GM12878 (cell line): ENCODE measurements at places on chromosomes 16 and 17. TPM values are rescaled to one million over a fixed set of nuclear protein-coding genes. Genes with fewer than 3 reads are reported as not detected.

- DNase-seq: no peak
Observed at GRCh38 chr17:9533441-9533840, 42.2 kb downstream of the STX8 start.

DNA sequence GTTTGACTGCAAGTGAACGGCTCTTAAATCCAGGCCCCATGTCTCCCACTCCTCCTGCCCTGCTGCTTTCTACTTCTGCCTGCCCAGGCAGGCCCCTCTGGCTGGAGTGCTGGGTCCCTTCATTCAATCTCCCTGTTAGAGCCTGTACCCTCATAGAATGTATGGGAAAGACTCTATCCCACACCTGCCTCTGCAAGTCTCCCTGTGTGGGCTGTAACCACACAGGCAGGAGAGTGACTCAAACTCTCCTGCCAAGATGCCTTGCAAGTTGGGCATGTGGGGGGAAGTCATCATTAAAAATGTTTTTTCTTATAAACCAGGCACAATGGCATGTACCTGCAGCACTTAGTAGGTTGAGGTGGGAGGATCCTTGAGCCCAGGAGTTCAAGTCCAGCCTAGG is 77.5 kb downstream of the PLXDC1 start:
- DNase-seq: no peak

DNA sequence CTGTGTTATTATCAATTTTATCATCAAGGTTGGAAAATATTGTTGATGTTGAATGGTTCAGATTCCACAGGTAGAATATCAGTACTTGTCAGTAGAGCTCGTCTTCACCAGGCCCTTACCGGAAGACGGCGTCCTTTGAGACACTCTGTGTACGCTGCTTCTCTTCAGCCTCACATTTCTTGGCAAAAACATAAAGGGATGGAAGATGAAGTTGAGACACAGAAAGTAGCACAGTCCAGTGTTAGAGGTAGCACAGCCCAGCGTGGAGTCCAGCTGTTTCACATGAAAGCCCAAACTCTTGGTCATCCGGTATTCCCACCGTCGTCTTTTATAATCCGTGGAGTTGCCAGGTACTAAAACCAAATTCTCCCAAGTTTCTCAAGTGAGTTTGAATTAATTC is 30.4 kb downstream of the ATP2C2 start:
- DNase-seq: no peak

GRCh38 chr16:64872101-64872500 is 249.8 kb downstream of the CDH11 start:
- no peak for DNase-seq

DNA sequence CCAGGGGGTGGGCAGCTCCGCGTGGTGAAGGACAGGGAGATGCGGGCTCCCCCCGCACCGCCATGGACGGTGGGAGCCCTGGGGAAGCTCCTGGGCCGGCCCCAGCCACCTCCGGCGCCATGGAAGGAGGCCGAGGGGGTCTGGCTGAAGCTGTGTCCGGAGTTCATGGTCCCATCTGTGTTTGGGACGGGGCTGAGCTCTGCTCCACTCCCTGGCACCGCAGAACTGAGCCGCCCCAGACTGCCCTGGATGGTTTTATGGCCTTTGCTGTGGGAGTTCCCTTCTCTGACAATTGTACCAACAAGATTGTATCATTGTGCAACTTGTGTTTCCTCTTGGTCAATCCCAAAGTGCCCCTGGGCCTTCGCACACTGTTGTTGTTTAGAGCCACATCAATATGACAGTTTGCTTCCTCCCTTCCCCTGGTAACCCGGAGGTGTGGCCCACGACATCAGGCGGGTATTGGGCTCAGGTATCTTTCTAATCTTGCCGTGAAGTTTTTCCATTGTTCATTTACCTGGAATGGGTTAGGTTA is 942 bp downstream of the KRT23 start:
- no peak for DNase-seq

DNA sequence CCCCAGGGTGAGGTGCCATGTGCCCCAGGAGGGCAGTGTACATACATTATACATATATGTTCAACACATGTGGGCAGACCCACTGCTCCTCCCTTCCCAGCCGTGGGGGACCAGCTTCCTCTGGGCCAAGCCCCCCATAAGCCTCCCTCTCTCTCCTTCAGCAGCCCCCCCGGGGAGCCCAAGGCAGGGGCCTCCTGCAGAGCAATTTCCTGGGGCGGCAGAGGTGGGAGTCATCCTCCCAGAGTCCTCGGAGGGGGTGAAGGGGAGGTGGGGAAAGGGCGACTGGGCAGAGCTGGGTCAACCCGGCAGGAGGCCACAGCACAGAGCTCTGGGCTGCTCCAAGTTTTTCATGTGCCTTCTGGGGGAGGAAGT is 235.1 kb downstream of the ZNF423 start:
- DNase-seq: no peak

DNA sequence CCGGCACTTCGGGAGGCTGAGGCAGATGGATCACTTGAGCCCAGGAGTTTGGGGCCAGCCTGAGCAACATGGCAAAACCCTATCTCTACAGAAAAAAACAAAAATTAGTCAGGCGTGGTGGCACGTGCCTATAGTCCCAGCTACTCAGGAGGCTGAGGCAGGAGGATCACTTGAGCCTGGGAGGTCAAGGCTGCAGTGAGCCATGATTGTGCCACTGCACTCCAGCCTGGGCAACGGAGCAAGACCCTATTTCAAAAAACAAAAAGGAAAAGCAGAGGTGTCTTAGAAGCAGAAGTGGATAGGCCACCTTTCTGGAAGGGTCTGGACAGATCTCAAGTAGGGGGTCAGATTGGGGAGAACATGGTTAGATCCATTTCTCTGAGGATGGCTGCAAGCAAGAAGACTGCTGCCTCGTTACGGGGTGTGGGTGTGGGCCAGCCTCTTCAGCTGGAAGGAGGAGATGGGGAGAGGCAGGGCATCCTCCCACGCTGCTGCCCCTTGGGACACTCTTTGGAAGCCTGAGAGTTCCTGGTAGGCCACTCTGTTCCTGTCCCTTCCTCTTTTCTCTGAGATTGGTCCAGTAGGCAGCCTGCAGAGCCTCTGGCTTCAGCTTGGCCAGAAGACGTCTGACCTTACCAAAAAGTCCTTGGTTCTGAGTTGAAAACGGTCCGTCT is 208.0 kb downstream of the MSI2 start:
- DNase-seq: no peak

DNA sequence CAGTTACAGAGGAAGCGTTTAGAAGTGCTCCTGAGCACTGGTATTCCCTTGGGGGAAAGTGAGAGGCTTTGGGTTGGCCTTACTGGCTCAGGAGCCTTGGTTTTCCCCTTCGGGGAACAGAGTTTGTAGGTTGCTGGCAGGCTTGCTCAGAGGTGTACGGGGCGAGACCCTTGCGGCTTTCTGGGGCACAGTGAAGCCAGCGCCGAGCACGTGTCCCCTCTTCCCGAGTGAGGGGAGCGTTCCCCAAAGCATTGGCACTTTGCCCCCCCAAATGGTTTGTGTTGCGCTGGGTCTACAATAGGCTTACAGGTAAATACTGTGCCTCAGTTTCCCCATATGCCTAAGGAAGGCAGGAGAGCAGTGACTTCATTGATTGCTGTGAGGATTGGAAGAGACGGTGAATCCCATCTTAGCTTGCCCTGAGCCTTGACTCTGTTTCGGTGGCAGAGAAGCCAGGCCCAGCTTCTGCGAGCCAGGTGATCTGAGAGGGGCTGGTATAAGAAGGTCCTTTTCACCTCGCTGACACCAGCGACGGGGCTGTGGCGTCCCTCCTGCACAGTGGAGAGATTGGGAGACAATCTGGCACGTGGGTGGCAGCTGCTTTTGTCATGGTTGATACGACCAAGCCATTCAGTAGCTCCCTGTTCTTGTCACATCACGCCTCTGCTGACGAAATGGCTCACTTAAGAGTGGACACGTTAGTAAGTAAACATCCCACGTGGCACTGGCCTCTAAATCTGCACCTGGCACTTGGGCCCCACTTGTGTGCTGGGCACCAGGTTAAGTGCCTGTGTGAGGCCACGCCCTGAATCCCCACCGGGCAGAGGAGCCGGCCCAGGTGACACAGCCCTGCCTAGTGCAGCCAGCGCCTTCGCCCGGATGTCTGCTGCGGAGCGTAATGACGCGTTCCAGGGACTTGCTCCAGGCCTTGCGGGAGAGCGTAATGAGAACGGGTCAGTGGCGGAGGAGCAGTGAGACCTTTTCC is 55.0 kb downstream of the MEAK7 start:
- no peak for DNase-seq

DNA sequence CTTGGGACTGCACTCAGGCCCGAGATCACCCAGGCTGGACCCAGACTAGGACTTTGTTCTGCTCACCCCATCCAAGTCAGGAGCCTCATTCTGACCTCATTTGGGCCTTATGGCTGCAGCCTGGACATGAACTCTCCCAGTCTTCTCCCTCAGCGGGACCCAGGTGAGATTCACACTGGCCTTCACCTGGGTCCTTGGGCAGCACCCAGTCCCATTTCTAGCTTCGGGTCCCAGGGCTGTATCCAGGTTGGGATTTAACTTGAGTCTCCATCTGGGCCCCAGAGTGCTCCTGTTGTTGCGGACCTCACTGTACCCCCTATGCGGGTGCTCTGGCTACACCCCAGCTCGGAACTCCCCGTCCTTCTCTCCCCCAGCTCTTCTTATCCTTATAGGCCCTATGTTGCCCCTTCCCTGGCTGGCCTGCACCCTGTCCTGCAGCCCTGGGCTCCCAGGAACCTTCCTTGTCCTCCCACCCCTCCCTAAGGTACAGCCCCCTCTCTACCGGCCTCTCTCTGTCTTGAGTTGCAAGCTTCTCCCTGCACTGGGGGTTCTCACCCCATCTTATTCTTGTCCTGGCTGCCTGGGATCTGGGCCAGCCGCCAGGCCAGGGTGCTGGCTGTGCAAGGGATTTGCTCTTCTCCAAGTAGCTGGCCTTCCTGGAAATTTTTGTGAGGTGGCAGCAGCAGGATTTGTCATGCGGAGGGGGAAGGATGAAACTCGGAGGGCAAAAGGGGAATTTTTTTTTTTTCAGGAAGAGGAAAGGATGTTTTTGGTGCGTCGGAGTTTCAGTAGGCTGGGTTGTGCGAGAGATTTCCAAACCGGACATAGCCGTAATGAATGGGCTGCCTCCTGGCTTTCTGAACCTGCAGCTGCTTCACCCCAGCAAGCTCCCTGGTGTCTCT is 904 bp downstream of the MAP2K3 start:
- DNase-seq: no peak

DNA sequence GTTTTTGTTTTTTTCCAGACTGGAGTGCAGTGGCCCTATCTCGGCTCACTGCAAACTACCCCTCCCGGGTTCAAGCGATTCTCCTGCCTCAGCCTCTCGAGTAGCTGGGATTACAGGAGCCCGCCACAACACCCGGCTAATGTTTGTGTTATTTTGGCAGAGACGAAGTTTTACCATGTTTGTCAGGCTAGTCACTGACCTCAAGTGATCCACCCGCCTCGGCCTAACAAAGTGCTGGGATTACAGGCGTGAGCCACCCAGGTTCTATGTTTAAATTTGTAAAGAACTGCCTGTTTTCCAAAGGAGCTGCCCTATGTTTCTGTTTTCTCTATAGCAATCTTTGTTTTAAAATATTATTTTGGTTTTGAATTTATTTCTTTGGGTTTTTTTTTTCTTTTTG is 13.8 kb upstream of the C16orf87 start:
- DNase-seq: no peak

DNA sequence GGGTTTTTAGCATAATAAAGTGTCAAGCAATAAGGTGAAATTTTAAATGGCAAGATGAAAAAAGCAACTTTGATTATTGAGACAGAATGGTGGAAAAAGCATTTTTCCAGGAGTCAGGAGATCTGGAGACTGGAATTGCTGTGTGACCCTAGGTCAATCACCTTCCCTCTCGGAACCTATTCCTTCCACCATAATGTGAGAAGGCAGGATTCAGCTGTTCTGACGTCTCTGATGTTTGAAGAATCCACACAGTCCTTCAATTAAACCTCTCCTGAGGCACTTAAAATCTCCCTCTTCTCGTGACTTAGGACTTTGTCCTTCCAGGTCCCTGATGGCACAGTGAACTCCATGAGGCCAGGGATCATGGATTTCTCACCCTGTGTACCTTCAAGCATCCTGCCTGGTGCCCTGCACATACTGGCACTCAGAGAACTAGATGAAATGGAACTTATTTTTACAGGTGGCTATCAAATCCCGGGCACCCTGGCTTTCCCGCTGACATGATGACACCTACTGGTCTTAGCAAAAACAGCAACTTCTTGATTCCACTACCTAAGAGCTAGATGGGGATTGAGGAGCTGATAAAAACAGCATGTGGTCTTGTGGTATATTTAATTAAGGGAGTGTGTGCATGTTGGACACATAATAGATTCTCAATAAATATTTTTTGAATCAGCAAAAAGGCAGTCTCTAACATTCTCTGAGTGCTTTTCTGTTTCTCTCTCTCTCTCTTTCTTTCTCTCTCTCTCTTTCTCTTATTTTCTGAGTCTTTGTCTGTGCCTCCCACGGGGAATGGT is 2.3 kb upstream of the CCDC182 start:
- DNase-seq: no peak

- DNase-seq: no peak
Observed at GRCh38 chr16:1486551-1487390, 2.0 kb downstream of the PTX4 start.

DNA sequence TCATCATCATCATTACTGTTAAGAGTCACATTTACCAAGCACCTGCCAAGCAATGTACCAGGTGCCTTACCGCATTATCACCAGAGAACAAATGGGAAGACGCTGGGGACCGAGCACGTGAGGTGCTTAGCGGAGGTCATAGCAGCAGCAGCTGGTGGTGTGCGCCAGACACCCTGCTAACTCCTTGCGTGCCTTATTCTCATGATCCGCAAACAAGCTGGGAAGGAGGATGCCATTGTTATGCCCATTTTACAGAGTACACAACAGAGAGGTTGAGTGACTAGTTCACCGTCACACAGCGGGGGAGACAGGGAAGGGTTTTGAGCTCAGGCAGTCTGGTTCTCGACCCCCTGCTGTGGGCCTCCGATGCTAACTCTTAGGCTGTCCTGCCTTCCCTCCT is 7.3 kb downstream of the ATP2A3 start:
- no peak for DNase-seq

- peak; percentile 84 for DNase-seq
Observed at GRCh38 chr16:4766875-4767628, at the start of gene ZNF500. Gene ZNF500 (minus strand): TSS chr16:4767162. CDS start chr16:4765978, 1,184 bp downstream.

GRCh38 chr17:3004925-3005324 is 58.5 kb downstream of the OR1D5 start:
- DNase-seq: no peak

DNA sequence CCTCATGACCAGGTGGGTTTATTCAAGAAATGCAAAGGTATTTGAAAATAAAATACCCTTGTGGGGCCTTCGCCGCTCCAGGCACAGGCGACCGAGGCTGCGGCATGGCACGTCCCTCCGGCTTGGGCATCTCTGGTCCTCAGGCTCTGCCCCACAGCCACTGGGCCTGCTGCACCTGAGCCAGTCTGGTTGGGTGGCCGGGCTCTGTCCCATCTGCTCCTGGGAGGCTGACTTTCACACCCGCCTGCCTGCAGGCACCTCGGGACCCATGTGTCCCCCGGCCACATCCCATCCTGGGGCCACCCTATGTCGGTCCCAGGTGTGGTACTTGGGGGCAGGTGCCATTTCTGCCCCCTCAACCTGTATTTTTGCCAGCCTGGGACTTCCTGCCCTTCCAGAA is 20.9 kb downstream of the OSBPL7 start:
- DNase-seq: no peak

GAN gene
- 2.0 and 2.1 TPM in 2 replicates for polyA plus RNA-seq

KRT9 gene
- polyA plus RNA-seq: not detected in 2 replicates

TXNDC11 gene
- 64.4 and 70.7 TPM in 2 replicates for polyA plus RNA-seq

ZNF629 gene
- 0.23 and 0.32 TPM in 2 replicates for polyA plus RNA-seq
